ENCODE measurements at places on chromosomes 13 and 19.

DNA sequence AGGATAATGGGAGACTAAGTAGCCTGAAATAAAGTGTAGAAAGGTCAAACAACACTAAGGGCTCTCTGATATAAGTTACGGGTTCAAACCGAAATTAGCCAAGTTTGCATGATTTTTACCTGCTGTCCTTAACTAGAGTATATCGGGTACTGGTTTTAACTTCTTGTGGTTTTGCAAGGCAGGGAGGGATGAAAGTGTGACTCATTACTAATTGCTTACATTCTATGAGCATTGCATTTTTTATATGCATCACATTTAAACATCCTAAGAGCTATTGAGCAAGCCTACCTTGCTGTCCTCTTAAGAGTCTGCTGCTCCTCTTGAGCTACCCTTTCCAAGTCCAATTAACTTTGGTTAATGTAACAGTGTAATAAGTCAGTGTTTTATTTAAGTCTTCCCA, 415.4 kb downstream of the SLITRK5 start:
- DNase-seq: no peak

DNA sequence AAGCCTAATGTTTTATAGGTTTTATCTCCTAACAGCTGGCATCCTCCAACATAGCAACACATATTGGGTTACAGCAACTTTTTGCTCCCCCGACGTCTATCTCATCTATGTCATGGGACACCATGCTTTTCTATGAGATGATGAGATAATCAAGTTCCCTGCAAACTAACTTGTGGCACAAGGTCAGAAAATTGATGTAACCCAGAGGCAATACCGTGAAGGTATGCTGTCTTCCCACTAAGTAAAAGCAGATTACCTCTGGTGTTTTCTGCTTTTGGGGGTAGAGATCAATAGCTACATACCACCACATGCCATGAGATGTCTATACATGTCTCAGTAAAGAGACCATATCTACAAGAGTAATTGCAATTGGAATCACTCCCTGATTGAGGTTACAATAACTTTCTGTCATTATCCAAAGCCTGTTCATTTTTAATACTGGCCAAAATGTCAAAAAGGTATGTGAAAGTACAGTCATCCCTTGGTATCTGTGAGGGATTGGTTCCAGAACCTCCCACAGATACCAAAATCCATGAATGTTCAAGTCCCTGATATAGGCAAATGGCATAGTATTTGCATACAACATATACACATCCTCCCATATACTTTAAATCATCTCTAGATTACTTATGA, 131.3 kb downstream of the CYSLTR2 start:
- DNase-seq: no peak

GRCh38 chr13:112725346-112726015, 35.6 kb downstream of the ATP11A start:
- no peak for DNase-seq

DNA sequence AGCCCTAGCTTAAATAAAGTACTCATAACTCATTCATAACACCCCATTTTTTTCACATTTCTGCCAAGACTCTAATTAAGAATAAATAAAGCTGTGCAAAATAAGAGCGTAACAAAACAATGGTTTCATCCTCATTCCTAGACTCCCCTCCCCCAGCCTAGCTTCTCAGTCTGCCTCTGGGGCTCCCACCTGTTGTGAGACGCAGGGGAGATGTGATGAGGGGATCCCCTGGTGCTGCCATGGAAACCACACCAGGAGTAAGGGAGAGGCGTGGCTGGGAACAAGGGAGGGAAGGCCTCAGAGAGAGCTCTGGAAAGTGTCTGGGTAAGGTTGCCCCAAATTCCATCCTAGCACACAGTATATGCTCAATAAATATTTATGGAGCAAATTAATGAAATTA, 93.3 kb upstream of the USP29 start:
- no peak for DNase-seq

DNA sequence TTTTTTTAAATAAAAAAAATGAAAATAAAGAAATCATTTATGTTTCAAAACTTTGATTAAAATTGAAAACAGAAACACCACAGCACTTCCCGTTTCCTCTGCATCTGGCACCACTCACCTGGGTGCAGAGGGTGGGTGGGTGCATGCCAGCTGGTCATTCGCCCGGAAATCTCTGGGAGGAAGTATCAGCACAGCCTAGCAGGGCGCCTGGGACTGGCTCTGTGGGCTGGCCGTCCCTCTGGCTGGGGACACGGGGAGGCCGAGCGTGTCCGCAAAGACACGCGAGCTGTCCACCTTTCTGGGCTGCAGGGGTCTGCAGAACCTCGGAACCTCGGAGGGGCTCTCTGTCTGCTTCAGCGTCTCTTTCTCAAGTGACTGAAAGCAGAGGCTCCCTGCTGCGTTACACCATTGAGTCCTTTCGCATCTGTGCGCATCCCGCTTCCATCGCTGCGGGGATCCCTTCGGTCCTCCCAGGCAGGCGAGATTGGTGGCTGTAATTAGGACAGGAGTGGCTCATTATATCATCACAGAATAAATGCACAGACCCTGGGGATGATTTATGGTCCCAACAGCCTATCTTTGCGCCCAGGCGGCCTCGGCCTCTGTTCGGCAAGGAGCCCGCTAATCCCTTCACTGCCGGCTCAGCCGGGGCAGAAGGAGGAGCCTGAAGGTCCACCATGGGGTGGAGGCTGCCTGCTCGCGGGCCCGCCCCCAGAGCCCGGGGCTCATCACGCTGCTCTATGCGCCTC, 17.2 kb downstream of the CRTC1 start:
- DNase-seq: peak; percentile 83

DNA sequence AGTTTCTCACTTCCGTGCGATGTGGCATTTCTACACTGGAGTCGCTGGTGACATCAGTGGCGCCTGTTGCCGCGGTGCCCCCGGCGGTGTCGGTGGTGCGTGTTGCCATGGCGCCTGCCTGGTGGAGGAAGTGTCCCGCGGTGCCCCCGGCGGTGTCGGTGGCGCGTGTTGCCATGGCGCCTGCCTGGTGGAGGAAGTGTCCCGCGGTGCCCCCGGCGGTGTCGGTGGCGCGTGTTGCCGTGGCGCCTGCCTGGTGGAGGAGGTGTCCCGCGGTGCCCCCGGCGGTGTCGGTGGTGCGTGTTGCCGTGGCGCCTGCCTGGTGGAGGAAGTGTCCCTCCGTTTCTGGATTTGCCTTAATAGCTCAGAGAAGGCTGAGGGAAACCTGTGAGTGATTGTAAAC, 127.6 kb downstream of the KDM4B start:
- DNase-seq: no peak

DNA sequence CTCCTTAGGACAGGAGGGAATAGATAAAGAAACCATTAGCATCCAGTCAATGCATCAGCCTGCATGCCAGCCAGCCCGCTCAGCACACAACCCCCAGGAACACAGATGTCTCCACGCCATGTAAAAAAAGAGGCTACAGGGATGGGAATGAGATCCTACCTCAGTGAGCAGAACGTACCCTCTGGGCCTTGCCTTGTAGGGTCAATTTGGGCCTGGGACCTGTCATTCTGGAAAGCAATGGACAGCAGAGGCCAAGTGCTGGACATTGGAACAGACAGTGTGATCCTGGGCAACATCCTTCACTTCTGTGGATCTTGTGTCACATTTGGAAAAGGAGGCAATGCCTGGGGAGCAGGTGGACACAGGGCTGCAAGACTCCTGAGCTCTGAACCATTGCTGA, 26.0 kb downstream of the VSTM2B start:
- no peak for DNase-seq

GRCh38 chr19:618674-619285, 14.6 kb downstream of the POLRMT start:
- no peak for DNase-seq

DNA sequence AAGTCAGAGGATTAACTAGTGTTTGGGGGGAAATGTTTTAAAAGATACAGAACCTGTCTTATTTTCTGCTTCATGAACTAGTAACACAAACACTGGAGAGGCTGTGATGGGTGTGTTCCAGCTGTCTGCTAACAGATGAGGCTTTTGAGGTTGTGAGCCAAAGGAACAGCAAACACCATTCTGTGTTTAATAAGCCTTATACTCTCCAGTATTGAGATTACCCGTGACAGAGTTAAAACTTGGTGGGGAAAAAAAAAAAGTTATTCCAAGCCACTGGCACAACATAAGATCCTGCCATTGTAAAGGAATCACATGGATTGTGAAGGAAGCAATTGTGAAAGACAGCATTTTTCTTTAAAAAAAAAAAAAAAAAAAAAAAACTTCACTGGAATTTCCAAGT, 48.4 kb downstream of the KCTD12 start:
- no peak for DNase-seq

GRCh38 chr13:112561478-112561877, 26.5 kb downstream of the TUBGCP3 start:
- no peak for DNase-seq

- no peak for DNase-seq
Observed at GRCh38 chr13:31201341-31202031, 1.7 kb downstream of the B3GLCT start.

All from ecto neural progenitor cell (in vitro differentiated cells).